ENCODE measurements at places on chromosomes 16 and 17. TPM values are rescaled to one million over a fixed set of nuclear protein-coding genes. Genes with fewer than 3 reads are reported as not detected.

Gene ARL5C
- total RNA-seq = not detected

DNA sequence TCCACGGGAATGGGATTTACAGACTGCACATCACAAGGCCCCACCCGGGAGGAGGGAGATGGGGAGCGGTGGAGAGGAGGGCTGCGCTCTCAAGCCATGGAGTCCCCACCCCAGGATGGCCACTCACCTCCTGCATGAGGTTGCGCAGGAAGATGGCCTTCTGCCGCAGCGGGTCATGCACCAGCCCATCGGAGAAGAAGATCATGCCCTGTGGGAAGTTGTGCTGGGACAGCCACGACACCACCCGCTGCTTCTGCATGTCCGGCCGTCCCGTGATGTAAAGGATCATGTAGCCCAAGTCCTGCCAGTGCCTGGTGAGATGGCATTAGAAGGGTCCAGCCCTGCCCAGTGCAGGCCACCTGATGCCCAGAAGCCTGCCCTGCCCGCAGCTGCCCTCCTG, 17.0 kb downstream of the PIMREG start:
- no peaks in the 10 kb centered on the region for H3K27me3 ChIP-seq
- no peaks in the 10 kb centered on the region for H3K4me1 ChIP-seq
- no peak overlapping the region for H3K4me3 ChIP-seq
- H3K27ac ChIP-seq = no peak overlapping the region

- no peak for DNase-seq
- no peaks in the 10 kb centered on the region for H3K27me3 ChIP-seq
- H3K36me3 ChIP-seq = no peaks in the 10 kb centered on the region
- no peak overlapping the region for H3K4me3 ChIP-seq
- H3K4me1 ChIP-seq = peaks cover 30% of the 10 kb centered on the region
- H3K27ac ChIP-seq = no peak overlapping the region
These were observed 6.7 kb upstream of the CIITA start for GRCh38 chr16:10870137-10870776.

DNA sequence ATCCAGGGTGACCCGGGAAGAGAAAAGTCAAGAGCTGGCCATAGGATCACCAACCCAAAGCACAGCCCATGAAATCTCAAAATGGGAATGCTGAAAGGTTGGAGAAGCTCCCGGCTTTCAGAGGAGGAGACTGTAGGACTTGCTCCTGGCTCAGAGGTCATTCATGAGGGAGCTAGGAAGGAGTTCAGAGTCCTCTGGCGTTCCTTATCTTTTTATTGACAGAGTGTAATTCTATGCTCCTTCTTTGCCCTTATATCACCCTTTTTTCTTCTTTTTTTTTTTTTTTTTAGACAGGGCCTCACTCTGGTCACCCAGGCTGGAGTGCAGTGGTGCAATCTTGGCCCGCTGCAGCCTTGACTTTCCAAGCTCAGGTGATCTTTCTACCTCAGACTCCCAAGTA, 27.3 kb upstream of the CNOT1 start:
- no peaks in the 10 kb centered on the region for H3K36me3 ChIP-seq
- no peak for DNase-seq
- no peaks in the 10 kb centered on the region for H3K4me1 ChIP-seq
- H3K27me3 ChIP-seq = no peaks in the 10 kb centered on the region
- H3K27ac ChIP-seq = no peak overlapping the region

Gene NOS2
- 0.22 TPM for total RNA-seq

DNA sequence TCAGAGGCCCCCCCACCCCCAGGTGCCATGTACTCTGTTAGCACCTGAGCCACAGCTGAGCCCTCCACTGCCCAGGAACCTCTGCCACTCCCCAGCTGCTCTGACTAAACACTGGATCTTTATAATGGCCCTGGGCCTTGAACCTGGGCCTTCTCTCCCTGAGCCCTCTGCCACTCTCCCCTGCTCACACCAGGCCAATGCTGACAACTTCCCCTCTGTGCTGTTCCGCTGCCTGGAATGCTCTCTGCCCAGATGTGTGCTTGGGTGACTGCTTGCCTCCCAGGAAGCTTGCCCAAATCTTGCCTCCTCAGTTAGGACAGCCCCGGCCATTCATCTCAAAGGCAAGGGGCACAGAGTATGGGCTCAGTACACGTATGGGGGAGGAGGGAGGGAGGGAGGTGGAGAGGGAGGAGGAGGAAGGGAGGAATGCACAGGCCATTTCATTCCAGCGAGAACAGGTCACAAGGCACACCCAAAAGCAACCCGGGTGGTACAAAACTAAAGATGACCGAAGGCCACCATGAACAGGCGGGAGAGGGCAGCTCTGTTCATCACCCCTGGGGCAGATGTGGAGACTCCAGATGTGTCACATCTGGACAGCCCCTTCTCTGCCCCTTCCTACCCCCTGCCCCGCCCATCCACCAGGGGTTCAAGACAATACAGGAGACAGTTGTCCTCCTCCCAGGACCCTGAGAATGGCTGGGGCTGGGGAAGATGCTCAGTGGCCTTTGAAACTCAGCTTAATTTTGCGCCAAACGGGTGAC, 15.3 kb upstream of the TNFRSF13B start:
- no peaks in the 10 kb centered on the region for H3K36me3 ChIP-seq
- H3K4me1 ChIP-seq = peaks cover 10% of the 10 kb centered on the region
- H3K27me3 ChIP-seq = no peaks in the 10 kb centered on the region
- DNase-seq = no peak
- H3K27ac ChIP-seq = no peak overlapping the region

DNA sequence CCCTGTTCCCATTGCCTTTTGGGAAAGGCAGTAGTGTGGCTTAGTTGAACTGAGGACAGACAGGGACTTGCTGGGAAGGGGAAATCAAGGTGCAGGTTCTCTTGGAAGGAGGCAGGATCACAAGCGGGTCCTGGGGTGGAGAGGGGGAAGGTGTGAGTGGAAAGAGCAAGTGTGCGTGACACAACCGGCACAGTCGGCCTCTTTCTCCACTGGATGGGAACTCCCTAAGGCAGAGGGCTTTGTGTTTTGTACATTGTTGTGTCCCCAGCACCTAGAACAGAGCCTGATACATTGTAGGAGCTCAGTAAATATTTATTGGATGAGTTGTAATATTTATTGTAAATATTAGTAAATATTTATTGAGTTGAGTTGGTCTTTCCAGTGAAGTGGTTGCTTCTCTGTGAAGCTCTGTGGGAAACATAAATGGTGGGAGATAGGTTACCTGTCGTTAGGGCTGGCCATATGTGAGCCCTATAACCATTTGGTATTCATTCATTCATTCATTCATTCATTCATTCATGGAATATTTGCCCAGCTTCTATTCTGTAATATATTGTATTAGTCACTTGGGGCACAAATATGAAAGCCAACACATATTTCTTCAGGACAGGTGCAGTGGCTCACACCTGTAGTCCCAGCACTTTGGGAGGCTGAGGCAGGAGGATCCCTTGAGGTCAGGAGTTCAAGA, 34.0 kb downstream of the SMARCE1 start:
- H3K36me3 ChIP-seq = no peaks in the 10 kb centered on the region
- H3K4me1 ChIP-seq = no peaks in the 10 kb centered on the region
- H3K27me3 ChIP-seq = no peaks in the 10 kb centered on the region
- no peak overlapping the region for H3K4me3 ChIP-seq
- no peak overlapping the region for H3K27ac ChIP-seq

DNA sequence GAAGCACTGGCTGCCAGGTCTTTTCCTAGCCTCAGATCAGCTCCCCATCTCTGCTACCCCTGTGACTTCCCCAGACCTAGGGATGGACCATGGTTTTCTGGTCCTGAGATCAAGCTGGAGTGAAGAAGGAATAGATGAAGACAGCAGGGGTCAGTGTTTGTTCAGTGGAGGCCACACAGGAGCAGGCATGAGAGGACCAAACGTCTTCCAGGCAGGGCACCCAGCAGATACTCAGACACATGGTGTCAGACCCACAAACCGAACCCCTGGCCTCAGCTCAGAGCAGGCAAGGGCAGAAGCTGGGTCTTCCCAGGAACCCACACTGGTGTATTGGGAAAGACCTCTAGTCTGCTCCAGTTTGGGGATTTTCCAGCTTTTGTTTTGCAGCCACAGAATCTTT, 189.7 kb downstream of the IRX5 start:
- no peak overlapping the region for H3K4me3 ChIP-seq
- no peaks in the 10 kb centered on the region for H3K27me3 ChIP-seq
- no peak overlapping the region for H3K27ac ChIP-seq
- H3K36me3 ChIP-seq = no peaks in the 10 kb centered on the region
- no peak for DNase-seq

DNA sequence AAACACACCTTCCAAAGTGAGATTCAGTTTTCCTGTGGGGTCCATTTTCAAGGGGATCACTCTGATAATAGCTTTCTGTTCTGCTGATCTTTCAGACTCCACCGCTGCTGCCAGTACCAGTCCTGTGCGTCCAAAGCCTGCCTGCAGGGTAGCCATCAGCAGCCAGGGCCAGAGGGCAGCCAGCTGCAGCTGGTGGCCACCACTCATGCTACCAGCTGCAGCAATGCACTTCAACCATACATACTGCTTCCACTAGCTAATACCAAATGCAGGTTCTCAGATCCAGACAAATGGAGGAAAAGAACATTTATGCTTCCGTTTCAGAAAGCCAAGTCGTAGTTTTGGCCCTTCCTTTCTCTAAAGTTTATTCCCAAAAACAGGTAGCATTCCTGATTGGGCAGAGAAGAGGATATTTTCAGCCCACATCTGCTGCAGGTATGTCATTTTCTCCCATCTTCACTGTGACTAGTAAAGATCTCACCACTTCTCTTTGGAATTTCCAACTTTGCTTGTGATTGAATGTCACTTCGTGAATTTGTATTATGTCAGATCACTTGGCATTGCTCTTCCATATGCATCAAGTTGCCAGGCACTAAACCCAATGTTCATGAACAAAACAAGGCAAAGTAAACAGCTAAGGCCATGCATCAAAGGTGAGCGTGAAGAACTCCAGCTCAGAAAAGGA, 1.8 kb downstream of the RNF43 start:
- no peaks in the 10 kb centered on the region for H3K36me3 ChIP-seq
- no peak overlapping the region for H3K27ac ChIP-seq
- peaks cover 8% of the 10 kb centered on the region for H3K4me1 ChIP-seq
- H3K27me3 ChIP-seq = no peaks in the 10 kb centered on the region
- H3K4me3 ChIP-seq = no peak overlapping the region

Gene SLC46A1
- 15.6 TPM for total RNA-seq

DNA sequence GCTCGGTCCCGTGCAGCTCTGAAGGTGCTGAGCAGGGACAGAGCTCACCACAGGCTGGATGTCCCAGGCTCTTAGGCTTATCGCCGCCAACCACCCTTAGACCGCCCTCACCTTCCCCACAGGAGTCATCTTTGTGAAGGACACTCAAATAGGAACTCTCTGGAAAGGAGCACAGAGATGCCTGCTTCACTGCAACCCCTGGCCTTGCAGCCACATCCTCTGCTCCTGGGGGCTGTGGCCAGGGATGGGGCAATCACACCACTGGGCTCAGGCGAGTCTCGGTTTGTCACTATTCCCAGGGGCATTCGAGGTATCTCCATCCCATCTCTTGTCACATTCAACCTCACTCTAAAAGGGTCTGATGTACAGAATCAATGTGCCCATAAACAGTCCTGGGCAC, 10.9 kb downstream of the ZDHHC1 start:
- H3K4me1 ChIP-seq = peaks cover 4% of the 10 kb centered on the region
- peak overlapping the region; percentile 61 for H3K27ac ChIP-seq
- no peaks in the 10 kb centered on the region for H3K27me3 ChIP-seq
- DNase-seq = no peak

DNA sequence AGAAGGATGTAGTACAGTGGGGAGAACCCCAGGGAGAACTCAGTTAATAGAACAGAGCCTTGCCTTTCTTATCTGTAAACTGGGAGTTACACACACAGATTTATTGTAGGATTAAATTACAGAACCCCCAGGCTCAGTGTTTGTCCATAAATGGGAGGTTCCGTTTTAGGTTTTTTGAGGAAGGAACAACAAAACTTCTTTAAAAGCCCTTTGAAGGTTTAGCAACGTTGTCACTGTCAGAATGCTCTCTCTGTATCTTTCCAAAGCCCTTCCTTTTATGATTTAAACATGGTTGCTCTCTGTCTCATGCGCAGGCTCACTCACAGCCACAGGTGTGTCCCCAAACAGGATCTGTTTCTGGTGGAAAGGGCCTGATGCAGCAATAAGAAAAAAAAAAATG, 9.4 kb upstream of the GNA13 start:
- no peaks in the 10 kb centered on the region for H3K36me3 ChIP-seq
- no peak for DNase-seq
- no peak overlapping the region for H3K4me3 ChIP-seq
- H3K27me3 ChIP-seq = no peaks in the 10 kb centered on the region

DNA sequence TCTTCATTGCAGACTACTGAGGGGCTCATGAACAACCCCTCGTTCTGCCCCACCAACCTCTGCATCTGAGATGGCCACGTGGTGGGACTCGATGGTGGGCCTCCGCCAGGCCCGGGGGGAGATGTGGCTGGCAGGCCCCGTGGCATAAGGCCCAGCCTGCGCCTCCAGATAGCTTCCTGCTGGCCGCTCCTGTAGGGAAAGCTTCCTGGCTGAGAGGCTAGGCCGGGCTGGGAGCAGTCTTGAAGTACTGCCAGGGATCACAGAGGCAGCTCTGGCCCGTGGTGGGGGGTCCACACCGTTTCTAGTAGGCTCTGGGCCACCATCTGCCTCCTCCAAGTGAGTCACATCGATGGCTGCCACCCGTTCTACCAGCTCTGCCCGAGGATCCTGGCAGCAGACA, 7.6 kb downstream of the CAMKK1 start:
- H3K4me3 ChIP-seq = no peak overlapping the region
- H3K4me1 ChIP-seq = peaks cover 14% of the 10 kb centered on the region
- peak overlapping the region; percentile 24 for H3K27ac ChIP-seq
- H3K36me3 ChIP-seq = no peaks in the 10 kb centered on the region
- no peaks in the 10 kb centered on the region for H3K27me3 ChIP-seq
- no peak for DNase-seq

DNA sequence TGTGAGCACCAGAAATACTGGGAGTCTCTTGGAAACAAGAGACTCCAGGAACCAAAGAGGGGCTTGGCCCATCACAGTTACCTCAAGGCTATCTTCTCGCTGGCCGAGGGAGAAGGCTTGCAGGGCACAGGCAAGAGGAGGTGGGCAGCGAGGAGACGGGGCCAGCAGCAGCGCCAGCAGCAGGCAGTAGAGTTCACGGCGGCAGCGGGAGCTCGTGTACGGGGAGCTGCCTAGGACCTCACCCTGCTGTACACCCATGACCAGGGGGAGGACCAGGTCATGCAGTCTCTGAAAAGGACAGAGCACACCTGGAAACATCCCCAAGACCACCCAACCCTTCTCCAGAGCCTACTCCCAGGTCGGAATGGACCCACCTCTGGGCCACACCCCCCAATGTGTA, 30.8 kb downstream of the PELP1 start:
- H3K4me3 ChIP-seq = no peak overlapping the region
- no peaks in the 10 kb centered on the region for H3K4me1 ChIP-seq
- H3K27me3 ChIP-seq = no peaks in the 10 kb centered on the region
- no peak for DNase-seq
- H3K36me3 ChIP-seq = peaks cover 38% of the 10 kb centered on the region

DNA sequence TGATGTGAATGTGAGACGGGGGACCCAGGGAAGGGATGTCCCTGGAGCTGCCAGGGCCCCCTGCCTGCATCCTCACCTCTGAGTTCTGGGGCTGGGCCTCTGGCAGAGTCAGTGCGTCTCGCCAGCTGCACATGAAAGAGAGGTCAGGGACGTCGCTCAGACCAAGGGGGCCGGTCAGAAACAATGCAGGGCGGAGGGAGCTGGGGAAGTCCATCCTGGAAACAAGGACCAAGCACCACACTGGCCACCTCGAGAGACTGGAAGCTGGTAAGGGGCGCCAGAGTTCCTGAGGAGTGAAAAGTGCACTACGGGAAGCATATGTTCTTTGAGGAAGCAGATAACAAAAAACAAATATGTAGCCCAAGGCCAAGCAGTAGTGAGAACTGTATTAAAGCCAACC, 2.1 kb downstream of the TAF1C start:
- no peak overlapping the region for H3K27ac ChIP-seq
- H3K36me3 ChIP-seq = peaks cover 29% of the 10 kb centered on the region
- DNase-seq = no peak
- no peak overlapping the region for H3K4me3 ChIP-seq
- peaks cover 9% of the 10 kb centered on the region for H3K4me1 ChIP-seq

Measured in thyroid gland (tissue), 4 donors.